H9 (cell line): ENCODE measurements at places on chromosomes 7 and 10. TPM values are rescaled to one million over a fixed set of nuclear protein-coding genes. Genes with fewer than 3 reads are reported as not detected.

DNA sequence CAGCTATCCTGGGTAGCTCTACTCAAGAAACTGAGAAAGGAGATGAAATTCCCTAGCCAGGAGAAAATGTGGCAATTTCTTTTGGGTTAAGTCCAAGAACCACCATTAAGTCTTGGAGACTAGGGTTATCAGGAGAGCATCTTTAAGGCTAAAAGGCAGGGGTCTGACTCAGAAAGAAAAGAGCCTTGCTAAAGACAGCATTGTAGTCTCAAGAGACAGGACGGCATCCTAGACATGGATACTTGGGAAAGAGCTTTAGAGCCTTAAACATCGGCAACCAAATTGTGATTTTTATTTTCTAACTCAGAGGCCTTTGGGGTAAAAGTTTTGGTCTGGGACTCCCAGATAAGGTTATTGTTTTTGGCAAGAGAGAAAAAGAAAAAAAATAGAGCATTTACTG is 83.1 kb downstream of the FAS start:
- no peak overlapping the region for H3K27ac ChIP-seq
- 0 out of 2 replicates have a peak, but pooled peaks cover 4% of the 10 kb centered on the region for H3K4me1 ChIP-seq
- DNase-seq, result no peak
- H3K36me3 ChIP-seq, result no peaks in the 10 kb centered on the region
- no peaks in the 10 kb centered on the region for H3K27me3 ChIP-seq

DNA sequence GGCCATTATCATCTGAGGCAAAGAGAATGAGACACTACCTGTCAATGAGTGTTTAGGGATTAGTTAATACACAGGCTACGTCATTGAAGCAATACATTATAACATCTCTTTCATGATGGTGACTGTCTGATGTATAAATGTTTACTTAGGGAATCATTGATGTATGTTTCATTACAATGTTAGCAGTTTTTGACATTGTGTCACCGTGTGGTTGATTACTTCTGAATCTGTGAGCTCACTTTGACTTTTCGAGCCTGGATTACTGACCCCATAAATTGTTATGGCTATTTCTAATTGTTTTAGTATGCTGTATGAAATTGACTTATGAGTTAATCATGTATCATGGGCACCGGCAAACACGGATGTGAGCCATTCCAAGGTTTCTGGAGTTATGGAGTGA is 494.0 kb downstream of the MAGI2 start:
- H3K27me3 ChIP-seq, result no peaks in the 10 kb centered on the region
- DNase-seq, result no peak
- H3K27ac ChIP-seq, result no peak overlapping the region
- H3K36me3 ChIP-seq, result no peaks in the 10 kb centered on the region
- H3K4me3 ChIP-seq, result no peak overlapping the region

GRCh38 chr7:100546129-100546925 is 7.3 kb downstream of the AGFG2 start:
- peaks cover 9% of the 10 kb centered on the region for H3K36me3 ChIP-seq
- no peaks in the 10 kb centered on the region for H3K27me3 ChIP-seq
- no peak for DNase-seq
- no peak overlapping the region; the same call in 1 of the 2 replicates for H3K4me3 ChIP-seq
- H3K27ac ChIP-seq, result no peak overlapping the region

- no peaks in the 10 kb centered on the region for H3K36me3 ChIP-seq
- DNase-seq, result no peak
- no peak overlapping the region for H3K27ac ChIP-seq
Observed at GRCh38 chr10:69880301-69881081, 78.8 kb downstream of the COL13A1 start.

- H3K36me3 ChIP-seq, result peaks cover 5% of the 10 kb centered on the region; the same call in 1 of the 2 replicates
- no peak overlapping the region for H3K27ac ChIP-seq
- H3K4me1 ChIP-seq, result no peaks in the 10 kb centered on the region
- no peak for DNase-seq
- no peak overlapping the region for H3K4me3 ChIP-seq
Observed at GRCh38 chr10:7896297-7896696, 78.0 kb downstream of the TAF3 start.

- H3K4me1 ChIP-seq, result no peaks in the 10 kb centered on the region
- no peak overlapping the region for H3K27ac ChIP-seq
- H3K4me3 ChIP-seq, result no peak overlapping the region
- no peak for DNase-seq
Observed at GRCh38 chr10:130834573-130834972, 476.9 kb downstream of the TCERG1L start.

DNA sequence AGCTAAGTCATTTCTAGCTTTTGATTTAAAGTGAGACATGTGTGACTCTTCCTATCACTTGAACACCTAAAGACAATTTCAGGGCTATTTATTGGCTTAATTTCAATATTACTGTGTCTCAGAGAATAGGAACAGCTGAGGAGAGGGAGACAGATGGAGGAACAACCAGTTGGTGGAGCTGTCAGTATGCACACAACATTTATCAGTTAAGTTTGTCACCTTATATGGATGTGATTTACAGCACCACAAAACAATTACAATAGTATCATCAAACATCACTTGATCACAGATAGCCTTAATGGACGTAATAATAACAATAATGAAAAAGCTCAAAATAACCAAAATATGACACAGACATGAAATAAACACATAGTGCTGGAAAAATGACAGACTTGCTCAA is 129.6 kb downstream of the NPSR1 start:
- no peak for DNase-seq
- H3K27ac ChIP-seq, result no peak overlapping the region
- no peak overlapping the region for H3K4me3 ChIP-seq
- peaks cover 11% of the 10 kb centered on the region for H3K36me3 ChIP-seq
- H3K27me3 ChIP-seq, result no peaks in the 10 kb centered on the region
- H3K4me1 ChIP-seq, result no peaks in the 10 kb centered on the region

DNA sequence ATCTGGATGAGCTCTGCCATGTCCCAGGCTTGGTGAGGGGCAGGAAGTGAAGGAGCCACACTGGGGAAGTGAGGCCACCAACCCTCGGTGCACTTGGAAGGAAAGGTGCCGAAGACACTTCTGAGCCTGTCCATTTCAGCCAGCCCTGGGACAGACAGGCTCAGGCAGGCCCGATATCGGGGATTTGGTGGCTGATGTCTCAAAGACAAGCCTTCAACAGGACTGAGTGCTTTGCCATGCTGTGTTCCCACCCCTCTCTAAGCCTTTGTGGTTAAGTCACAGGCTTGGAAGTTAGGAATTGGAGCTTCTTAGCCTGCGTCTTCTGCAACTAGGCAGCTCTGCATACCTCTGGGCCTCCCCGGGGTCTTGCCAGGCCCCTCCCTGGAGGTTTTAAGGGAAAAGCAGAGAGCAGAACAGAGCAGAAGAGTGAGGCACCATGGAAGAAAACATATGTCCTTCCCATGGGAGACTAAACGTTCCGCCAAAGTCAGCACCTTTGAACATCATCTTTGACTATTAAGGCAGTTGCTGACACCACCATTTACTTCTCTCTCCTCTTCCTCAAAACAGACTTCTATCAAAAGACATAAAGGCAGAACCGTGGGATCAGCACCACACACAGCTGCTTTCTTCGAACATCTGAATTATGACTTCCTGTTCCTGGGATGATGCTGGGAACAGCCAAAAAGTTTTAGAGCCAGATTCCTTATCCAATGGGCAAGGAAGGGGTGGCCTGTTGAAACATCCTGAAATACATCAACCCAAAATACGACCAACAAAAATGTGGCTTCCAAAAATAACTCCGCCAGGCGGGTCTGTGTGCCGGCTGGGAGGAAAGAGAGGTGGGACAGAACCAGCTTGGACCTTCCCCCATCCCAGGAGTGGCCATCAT is 71.8 kb downstream of the AFAP1L2 start:
- H3K27me3 ChIP-seq, result no peaks in the 10 kb centered on the region
- no peak for DNase-seq
- H3K4me1 ChIP-seq, result peaks cover 2% of the 10 kb centered on the region; the same call in 1 of the 2 replicates
- no peaks in the 10 kb centered on the region for H3K36me3 ChIP-seq
- H3K4me3 ChIP-seq, result no peak overlapping the region

Gene CCDC172
- 1.3 and 1.8 TPM in 2 replicates for total RNA-seq

Gene GRID2IP
- 1.7 TPM in 2 replicates for total RNA-seq

Gene MYL10
- 0.50 TPM in 1 of 2 replicates, not detected in the other for total RNA-seq
